ENCODE measurements at places on chromosomes 5 and 9. TPM values are rescaled to one million over a fixed set of nuclear protein-coding genes. Genes with fewer than 3 reads are reported as not detected.
A peak's percentile ranks its signal among the peaks of the same experiment; 100 is the strongest.

TAF11L10 gene
- total RNA-seq: not detected

WHRN gene
- 0.83 TPM for total RNA-seq

SLC22A4 gene
- total RNA-seq: 5.6 TPM

SHB gene
- total RNA-seq: 33.2 TPM

PCDHGA1 gene
- 7.1 TPM for total RNA-seq

DNA sequence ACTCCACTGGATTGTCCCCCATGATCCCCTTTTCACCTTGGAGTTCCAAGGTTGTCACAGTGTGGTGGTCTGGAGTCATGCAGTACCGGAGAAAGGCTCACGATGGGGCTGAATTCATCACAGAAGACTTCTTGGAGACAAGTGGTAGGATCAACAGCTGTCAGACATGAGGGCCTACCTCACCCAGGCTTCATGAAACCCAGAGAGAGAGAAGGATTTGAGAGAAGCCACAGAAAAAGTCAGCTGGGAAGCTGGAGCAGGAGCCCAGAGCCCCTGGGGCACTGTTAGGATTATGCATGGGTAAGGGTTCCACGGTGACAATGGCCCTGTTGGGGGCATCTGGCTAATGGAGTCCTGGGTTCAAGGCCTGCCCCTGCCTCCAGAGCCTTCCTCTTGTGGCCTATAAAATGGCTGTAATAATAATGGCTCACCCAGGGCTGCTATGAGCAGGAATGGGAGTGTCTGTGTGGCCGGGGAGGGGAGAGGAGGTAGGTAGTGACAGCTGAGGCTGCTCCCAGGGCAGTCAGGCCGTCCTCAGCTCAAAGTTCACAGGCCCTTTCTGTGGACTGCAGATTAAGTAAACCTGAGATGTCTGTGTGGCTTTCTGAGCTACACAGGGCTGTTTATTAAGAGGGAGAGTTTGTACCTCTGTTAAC lies 910 bp downstream of the TRIM14 start:
- peak; percentile 39 for DNase-seq

DNA sequence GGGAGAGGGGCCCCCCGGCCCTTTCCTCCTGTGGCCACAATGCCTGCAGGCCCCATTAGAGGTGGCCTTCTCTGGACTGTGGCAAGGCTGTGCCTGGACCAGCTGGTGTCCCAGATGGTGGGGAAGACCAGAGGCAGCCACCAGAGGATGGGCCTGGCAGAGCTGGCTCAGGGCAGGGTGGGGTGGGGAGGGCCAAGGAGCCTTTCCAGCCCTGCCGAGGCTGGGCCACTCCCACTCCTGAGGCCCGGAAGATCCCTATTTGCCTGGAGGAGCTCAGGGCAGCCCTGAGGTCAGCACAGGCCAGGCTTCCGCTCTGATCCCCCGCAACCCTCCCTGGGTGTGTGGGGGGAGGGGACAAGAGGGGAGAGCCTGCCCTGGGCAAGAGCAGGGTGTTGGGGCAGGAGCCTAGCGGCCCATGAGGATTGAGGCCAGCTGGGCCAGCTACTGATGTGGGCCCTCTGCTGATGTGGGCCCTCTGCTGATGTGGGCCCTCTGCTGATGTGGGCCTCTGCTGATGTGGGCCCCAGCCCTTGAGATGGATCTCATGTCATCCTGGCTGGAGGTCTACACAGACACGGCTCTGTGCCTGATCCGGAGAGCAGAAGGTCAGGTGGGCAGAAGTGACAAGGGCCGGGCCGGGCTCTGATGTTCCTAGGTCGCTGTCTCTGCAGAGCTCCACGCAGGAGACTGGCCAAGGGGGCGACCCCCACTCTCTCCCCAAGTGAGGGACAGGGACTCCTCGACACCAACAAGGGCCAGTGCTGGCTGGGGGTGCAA lies 6.0 kb downstream of the MRPS2 start:
- DNase-seq: no peak

- no peak for DNase-seq
Observed at GRCh38 chr5:119860463-119860862, 231.1 kb downstream of the FAM170A start.

DNA sequence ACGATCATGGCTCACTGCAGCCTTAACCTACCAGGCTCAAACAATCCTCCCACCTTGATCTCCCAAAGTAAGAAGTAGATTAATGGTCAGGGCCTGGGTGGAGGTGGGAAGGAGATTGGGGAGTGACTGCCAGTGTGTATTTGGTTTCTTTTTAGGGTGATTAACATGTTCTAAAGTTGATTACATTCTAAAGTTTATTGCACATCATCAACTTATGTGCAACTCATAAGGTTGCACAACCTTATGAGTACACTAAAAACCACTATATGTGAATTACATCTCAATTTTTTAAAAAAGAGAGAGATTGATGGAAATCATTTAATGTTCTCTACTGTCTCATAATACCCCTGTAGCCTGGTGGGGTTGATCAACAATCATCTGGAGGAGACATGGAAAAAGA lies 218.1 kb downstream of the AOPEP start:
- peak; percentile 21 for DNase-seq

DNA sequence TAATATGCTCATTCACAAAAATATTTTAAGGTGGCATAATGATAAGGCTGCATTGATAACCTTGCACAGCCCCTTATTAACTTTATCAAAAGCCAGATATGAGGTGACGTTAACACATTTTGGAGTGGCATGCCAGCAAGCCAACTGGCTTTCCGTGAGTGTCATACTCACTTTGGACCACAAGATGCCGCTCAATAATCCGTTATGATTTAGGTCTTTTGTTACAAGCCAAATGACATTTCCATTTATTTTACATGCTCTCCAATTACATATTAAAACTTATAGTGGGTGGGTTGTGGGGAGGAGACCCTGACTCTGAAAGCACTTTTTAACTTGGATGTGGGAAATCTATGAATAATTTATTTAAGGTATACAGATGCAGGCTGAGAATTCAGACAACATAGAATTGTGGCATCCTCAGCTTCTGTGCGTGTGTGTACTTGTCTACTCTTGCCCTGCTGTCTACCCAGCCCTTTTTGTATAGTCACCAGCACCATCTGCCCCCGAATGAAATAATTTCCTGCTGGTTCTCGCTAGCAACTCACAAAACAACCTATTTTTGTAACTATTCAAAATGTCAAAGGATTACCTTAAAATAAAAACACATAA lies 305.1 kb downstream of the PSAT1 start:
- peak; percentile 55 for DNase-seq

- no peak for DNase-seq
Observed at GRCh38 chr5:125274211-125274610, 527.8 kb upstream of the ZNF608 start.

DNA sequence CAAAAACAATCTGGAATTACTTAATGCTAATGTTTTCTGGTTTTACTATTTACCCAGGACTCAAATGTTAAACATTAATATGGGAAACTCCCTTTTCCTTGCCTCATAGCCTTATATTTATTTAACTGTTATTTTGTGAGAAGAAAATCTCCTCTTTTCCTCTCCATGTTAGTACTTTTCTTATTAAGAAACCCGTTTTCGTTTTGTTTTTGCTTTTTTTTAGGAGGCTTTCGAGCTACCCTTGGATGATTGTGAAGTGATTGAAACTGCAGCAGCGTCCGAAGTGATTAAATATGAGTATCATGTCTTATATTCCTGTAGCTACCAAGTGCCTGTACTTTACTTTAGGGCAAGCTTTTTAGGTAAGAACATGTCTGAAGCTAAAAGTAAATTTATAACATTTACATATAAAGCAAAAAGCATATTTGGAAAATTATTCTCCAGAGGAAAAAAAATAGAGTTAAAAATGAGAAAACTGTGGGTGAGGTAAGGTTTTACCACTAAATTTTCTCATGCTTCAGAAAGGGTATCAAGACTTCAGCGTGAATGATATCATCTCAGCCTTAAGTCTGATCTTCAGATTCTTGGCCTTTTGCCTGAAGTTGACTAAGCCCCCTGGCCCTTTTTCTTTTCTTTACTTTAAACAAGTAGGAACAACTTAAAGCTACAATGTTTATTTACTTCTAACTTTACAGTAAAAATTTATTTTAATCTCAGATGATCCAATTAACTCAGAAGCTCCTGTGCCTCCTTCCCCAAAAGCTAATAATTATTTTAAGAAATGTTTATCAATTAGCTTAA lies 113.8 kb downstream of the RPS23 start:
- peak; percentile 83 for DNase-seq

- peak; percentile 54 for DNase-seq
Observed at GRCh38 chr9:117718085-117718484, 13.9 kb downstream of the TLR4 start.

DNA sequence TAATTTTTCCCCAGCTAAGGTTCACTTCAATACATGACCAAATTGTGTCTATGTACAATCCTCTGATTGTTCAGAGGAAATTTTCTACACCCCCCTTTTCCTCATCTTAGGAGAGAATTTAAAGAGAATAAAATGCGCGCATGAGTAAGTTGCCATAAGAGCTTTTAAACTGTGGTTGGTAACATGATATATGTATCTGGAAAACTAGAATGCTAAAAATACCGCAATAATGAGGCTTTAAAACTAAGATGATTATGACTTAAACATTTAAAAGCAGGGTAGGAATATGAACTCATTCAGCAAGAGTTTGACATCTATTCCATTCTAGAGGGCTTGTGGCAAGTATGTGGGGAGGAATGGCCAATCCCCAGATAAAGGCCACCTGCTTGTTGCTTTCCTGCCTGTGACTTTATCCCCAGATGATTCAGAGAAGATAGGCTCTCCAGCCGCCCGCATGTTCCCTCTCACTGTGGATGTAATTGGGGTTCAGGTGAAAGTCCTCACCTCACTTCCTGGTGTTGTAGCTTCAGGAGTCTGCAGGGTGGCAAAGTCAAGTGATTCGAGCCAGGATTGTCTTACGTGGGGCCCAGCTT lies 26.5 kb upstream of the BASP1 start:
- DNase-seq: peak; percentile 71

DNA sequence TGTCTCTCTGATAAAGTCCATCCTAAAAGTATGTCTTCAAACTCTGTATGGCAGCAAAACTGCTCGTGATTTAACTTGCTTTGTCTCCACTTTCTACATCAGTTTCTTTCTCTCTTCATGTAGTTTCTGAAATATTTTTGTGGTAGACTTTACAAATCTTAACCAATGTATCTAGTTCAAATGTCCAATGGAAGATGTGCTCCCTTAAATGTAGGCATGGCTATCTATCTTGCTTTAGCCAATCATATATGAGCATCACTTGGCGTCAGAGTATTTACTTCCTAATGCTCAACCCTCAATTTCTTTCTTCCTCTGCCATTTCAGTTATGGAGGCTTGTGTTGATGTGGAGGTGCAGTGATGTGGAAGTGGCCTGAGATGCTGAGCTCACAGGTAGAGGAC lies 206.1 kb upstream of the ZNF608 start:
- DNase-seq: no peak

DNA sequence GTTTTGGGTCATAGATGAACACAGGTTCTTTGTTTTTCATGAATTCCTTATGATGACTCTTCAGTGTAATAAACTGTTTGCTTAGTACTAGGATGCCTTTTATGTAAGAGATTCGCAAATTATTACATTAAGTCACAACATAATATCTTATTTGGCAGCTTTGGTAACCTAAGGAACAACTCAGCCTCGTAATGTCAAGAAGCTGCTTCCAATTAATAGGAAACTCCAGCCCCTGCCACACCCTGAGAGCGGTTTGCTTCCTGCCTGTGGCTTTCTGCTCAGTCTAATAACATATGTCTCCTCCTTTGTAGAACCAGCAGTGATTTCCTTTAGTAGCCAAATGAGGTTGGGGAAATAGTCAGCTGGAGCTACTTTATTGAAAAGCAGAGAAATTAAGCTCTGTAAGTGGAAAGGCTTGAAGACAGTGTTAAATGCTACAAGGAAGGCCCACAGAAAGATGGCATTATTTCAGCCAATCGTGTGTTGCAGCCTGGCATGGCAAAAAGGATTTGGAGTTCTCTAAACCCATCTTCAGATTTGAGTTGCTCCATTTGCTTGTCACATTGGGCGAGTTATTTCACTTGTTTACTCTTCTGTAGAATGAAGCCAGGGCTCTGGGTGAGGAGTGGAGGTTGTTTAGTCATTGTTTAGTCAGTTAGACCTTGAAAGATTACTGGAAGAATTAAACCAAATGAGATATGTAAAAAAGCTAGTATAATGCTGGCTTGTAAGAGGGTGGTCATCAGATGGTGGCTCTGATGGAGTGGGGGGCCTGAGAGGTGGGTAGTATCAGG lies 54.1 kb downstream of the MTAP start:
- no peak for DNase-seq

GRCh38 chr5:72402381-72402890 lies 82.3 kb downstream of the PTCD2 start:
- peak; percentile 26 for DNase-seq

- DNase-seq: no peak
Observed at GRCh38 chr5:50856401-50857119, 190.1 kb downstream of the PARP8 start.

- DNase-seq: no peak
Observed at GRCh38 chr9:117643288-117643654, 60.9 kb upstream of the TLR4 start.

DNA sequence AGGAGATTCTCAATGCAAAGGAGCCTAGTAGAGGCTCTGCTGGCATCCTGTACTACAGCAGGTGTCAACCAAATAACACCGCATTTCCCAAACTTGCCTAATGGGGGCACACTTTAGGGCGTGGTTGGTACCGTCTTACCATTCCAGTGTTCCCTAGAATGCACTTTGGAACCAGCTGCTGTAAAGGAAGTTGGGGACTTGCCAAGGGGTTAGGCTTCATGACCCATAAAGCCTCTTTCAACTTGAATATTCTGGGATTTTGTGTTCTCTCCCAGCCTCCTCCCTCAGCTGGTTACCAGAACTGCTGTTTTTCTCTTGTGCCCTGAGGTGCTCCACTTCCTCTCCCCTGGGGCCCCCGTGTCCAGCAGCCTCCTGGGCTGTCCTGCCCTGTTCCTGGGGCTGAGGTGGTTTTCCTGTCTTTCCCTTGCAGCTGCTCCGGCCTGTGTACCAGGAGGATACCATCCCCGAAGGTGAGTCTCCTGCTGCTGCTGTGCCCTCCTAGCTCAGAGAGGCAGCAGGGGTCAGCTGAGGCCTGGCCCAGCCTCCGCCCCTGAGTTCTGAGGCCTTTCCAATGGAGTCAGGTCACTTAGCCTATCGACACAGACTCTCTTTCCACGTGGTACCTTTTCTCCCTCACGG lies 44.7 kb downstream of the RGS3 start:
- DNase-seq: peak; percentile 92

GRCh38 chr5:59234236-59234635 lies 651.4 kb downstream of the RAB3C start:
- no peak for DNase-seq

DNA sequence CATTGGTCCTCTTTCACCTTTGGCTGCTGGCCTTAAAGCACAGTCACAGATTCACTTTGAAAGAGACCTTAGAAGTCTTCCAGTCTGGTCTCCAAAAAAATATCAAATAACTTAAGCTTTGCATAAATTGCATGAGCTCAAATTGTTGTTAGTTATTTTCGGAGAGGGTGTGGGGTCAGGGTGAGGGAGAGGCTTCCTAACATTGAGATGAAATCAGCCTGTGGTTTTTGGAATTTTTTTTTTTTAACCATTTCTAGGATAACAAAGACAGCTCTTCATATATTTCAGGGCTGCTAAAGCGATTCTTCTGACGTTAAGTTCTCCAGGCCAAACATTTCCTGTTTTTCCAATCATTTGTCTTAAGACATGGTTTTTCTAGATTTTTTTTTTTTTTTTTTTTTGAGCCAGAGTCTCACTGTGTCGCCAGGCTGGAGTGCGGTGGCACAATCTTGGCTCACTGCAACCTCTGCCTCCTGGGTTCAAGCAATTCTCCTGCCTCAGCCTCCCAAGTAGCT lies 4.5 kb downstream of the OCLN start:
- no peak for DNase-seq

- no peak for DNase-seq
Observed at GRCh38 chr9:121453232-121453892, 46.3 kb downstream of the GGTA1 start.

Measured in LHCN-M2 (cell line).